HFFc6 (cell line): ENCODE measurements at places on chromosomes 6 and 20.
A peak's percentile ranks its signal among the peaks of the same experiment; 100 is the strongest.

DNA sequence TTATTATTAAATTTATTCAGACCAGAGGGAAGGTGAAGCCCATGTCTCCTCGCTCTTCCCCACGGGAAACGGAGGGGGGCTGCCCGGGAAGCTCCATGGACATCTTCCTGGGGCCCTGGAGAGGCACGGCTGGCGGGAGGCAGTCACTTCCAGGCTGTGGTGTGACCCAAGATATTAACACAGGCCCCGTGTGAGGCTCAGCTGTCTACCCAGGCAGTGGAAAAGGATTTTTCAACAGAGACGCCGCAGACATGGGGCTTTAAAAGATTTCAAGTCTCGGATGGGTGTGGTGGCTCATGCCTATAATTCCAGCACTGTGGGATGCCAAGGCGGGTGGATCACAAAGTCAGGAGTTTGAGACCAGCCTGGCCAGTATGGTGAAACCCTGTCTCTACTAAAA is 117.9 kb downstream of the ERMARD start:
- no peak for DNase-seq

GRCh38 chr6:170114187-170114945 is 176.5 kb downstream of the DLL1 start:
- DNase-seq: no peak

- DNase-seq: no peak
Observed at GRCh38 chr6:15110726-15111354, 135.0 kb upstream of the JARID2 start.

DNA sequence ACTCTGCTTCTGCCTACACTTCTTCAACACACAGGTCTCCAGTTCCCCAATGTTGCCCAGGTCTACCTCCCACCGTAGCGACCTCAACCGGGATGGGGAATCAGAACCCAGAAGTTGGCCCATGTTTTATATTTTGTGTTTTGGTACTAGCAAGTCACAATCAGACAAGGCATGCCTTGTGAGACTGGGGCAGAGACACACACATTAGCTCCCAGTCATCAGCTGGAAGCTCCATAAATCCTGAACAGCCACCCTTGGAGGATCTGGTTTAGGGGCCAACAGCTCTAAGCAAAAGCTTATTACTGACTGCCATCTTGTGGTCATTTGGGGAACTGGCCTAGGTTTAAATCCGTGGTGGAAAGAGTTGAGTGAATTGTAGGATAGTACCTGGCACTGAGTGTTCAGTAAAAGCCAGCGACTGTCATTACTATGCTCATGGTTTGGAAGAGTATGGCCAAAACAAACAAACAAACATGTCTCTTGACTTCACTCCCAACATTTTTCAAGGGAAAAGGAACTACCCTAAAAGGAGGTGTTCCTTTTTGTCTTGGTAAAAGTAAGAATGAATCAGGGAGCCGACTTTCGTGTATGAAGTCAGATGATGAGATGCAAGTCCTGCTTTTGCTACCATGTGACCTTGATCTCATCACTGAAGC is 40.5 kb downstream of the PIM1 start:
- peak; percentile 74 for DNase-seq

DNA sequence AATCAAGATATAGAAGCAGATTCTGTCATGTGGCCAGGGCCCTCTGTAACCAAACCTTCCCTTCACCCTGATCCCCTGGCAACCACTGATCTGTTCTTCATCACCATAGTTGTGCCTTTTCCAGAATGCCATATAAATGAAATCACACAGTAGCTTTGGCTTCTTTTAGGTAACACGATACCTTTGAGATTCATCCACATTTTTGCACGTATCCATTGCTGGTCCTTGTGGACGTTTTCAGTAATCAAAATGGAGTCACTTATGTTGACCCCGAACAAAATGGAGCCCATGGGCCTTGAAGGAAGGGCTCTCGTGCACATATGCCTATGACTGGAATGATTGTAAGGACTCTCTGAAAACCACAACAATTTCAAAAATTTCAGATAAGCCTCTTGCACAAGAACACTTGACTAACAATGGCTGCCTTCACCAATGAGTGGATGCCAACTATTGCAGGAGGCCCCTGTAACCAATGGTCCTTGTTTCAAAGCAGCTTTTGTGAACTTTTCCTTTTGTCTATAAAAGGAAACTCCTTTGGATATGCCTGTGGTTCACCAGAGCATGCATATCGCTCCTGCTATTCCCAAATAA is 84.3 kb upstream of the RALY start:
- peak; percentile 91 for DNase-seq

- DNase-seq: no peak
Observed at GRCh38 chr6:30152910-30153610, 8.0 kb downstream of the TRIM10 start.

- no peak for DNase-seq
Observed at GRCh38 chr6:1202201-1202600, 109.7 kb upstream of the FOXQ1 start.

DNA sequence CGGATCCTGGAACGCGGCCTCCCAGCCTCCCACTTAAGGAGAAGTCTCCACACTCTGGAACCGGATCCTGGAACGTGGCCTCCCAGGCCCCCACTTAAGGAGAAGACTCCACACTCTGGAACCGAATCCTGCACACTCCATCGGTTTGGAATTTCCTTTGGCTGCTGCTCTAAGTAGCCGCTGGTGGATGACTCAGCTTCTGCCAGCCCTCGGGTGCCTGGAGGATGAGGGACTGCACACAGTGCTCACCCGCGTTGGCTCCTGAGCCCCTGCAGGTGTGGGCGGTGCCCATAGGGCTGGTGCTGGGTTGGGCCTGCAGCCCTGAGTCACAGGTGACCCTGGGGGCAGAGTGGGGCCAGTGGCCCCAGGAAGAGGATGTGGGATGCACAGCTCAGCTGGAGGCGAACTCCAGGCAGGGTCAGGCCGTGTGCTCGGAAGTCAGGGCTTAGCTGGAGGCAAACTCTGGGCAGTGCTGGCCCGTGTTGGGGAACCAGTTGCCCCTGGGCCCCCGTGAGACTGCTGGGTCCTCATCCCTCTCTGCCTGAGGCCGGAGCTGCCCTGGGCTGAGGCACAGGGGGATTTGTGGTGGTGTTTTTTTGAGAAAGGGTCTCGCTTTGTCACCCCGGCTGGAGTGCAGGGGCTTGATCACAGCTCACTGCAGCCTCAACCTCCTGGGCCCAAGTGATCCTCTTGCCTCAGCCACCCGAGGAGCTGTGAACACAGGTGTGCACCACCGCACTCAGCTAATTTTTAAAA is 13.9 kb upstream of the TNFRSF6B start:
- DNase-seq: peak; percentile 97

DNA sequence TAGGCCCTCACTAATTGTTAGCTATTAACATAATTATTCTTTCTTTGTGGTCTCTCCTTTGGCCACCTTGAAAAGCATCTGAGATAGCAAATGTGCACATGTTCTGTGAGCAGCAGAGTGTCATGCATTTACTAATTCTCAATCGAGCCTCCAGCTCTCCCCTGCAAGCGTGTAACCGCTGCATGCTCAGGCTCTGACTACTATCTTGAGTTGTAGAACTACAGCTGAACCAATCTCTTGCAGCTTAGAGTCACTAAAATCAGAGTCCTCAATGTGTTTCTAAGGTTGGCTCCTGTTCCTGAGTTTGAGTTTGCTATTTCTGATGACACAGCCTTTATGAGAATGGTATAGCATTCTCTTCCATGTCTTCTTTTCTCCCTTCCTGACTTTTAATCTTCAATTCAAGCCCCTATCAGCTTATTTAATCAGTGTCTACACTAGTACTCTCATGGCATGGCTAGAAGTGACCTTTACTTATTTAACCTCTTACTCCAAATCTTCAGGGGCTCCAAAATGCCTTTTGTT is 65.5 kb downstream of the PPP1R3G start:
- peak; percentile 53 for DNase-seq

DNA sequence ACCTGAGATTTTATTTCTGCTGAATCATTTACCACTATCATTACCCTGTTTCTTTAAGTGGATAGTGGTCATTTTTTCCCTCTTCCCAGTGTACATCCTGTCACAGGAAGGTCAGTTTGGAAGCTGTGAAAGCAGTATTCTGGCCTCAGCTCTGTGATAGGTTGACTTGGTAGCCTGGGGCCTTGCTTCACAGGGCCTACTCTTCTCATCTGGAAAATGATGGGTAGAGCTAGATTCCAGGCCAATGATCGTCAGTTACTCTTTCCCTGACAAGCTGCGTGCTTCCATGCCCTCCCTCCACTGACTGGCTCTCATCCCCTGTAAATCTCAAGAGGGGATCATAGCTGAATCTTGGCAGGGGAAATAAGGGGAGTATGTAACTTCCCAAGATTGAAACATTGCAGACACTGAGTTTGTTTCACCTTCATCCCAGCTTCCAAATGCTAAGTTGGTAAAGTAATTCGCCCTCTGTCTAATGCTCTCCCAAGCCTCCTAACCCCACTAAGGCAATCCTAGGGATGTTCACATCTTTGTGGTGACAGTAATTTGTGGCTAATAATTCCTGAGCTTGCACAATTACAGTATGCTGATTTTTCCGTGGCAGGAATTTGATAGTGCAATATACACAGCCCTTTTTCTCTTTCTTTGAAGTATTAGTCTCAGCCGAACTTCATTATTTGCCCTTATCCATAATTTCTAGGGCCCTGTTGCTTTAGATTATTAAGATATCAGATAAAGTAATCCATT is 51.2 kb downstream of the VAPB start:
- no peak for DNase-seq

DNA sequence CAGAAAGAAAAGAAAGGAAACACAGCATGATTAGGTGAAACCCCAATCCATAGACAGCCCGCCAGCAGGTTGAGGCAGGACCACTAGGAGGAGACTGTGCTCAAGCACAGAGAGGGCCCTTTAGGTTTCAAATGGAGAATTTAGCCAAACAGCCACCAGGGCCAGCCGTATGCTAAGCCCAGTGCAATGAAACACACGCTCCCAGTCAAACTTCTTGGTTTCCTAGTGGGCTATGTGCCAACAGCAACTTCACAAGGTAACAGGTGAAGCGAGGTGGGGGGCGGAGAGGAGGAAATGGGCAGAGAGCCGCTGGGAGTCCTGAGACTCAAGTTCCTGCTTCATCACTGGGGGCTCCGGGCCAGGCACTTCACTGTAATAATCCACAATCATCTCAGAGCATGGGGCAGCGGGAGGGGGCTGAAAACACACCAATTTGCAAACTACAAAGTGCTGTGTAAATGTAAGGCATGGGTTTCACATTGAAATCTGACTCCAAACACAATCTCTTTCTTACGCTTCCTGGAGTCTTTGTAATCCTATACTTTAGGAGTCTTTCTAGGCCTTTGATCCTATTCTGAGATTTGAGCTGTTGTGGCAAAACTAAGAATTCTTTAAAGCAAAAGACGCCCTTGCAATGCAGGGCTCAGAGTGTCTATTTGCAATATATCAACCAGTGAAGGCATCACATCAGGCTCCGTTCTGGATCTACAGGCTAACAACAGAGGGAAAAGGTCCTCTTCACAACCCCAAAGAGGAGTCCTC is 117.3 kb downstream of the OPRM1 start:
- DNase-seq: peak; percentile 41

DNA sequence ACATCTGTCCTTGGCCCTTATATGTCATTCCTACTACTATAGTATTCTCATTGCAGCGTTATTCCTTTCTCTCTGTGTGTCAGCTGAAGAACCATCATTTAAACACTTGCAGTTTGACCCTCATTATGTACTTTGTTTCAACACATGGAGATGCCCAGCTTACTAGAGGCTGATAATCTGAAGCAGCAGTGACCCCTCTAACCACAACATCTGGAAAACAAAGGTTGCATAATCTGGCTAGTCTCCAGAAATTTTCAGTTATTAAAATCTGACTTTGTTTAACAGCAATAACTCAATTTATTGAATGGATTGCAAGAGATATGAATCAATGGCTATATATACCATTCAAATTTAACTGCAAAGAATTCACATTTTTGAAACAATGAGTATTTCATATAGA is 6.6 kb upstream of the PHIP start:
- no peak for DNase-seq

DNA sequence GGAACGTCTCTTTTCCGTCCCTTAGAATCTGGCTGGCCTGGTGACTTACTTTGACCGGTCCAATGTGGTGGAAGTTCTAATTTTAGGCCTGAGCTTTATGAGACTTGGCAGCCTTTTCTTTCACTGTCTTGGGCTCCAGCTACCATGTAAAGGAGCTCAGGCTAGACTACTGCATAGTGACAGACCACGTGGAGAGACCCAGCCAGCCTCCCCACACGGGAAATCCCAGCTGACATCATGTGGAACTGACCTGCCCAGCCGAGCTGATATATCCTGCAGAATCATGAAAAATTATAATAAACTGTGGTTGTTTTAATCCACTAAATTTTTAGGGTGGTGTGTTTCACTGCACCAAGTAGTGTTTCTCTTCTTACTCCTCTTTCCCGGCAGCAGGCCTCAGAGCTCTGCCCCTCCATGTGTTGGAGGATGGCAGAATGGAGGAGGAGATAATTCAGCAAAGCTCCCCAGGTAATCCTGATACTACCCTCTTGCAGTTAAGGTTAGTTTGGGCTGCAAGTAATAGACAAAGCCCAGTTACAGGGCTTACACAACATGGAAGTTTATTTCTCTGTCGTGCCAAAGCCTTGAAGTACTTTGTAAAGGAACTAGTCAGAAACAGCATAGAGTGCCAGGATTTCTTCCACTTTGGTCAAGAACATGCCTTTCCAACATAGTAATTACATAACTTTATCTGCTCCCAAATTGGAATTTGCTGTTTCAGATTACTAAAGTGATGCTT is 87.5 kb downstream of the SH3BGRL2 start:
- DNase-seq: no peak

DNA sequence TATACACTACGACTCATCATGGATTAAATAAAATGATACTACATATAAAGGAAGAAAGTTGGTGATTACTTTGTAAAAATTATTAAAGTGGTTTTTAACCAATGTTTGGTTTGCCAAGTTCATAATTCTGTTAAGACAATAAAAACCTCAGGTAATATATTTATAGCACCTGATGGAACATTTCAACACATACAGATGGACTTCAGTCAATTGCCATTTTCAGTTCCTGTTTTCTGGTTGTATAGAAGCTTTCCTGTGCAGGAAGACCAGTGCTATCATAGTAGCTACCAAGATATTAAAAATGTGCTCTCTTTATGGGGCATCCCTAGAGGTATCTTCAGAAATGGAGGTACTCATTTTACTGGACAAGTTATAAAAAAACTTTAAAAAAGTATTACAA is 1686.4 kb downstream of the GRIK2 start:
- DNase-seq: no peak

- DNase-seq: no peak
Observed at GRCh38 chr6:51477711-51478311, 609.6 kb downstream of the PKHD1 start.

DNA sequence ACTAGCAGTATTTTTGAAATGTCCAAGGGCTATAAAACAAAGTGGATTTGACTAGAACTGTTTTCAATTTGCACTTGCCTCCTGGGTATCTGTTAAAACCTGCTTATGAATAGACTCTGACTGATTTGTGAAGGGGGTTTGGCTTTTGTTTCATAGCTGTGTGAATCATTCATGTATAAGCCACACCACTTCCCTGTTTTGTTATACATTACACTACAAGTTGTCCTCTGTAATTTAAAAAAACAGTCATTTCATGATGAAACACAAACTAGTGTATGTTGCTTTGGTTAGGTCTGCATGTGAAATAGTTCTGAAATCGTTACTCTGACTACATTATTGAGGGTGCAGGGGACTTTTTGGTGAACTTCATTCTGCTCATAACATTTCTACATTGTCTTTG is 121.7 kb downstream of the NKAIN2 start:
- DNase-seq: no peak
